CD4-positive, alpha-beta memory T cell (primary cell): ENCODE measurements at places on chromosomes 16 and 17.

DNA sequence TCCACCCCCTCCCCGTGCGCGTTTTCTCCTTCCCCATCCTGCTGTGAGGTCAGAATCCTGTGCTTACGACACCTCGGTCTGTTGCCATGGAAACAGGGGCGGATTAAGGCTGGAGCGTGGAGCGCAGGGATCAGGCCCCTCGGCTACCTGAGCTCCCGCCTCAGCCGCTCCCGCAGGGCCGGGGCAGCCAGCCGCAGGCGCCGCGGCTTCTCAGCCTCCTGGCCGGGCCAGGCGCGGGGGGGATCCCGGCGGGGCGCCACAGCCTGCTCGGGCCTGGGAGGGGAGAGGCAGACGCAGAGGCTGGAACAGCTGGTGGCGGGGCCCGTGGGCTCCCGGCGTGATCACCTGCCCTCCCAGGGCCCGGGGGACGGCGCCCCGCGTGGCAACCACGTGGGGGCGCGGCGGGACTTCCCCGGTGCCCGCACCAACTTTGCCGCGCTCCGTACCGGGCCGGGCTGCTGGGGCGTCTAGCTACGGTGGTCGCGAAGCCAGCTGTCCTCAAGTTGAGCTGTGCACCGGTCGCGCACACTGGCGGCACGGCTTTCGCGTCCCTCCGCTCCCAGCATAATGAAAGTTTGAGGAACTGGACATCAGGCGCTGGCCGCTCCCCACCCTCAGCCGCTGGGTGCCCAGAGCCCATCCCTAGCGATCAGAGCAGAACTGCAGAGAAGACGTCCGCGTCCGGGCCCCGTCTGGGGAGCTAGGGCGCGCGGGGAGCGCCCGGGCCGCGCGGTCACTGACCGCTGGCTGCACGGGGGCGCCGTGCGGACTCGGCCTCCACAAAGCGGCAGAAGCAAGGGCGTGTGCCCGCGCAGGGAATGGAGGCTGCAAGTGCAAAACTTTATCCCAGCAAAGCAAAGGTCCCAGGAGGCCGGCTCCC, 1.2 kb downstream of the RTN4RL1 start:
- DNase-seq, result peak; percentile 67

GRCh38 chr17:69692171-69692570, 277.7 kb downstream of the MAP2K6 start:
- no peak for DNase-seq

DNA sequence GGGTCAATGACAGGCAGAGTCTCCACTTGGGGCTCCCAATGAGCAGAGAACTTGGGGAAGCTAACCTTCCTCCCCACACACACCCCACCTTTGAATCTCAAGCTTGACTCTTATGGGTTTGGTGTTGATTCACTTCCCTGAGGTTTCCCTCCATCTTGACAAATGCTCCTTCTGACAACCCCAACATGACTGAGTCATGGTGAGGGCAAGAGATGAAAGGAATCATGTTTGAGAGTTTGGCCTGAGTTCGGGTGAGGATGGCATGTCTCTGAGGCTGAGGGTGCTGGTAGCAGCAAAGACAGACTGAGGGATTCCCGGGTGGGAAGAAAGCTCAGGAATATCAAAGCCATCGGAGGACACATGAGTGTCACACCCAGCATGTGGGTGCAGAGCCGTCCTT, 18.7 kb downstream of the KRT9 start:
- no peak for DNase-seq

DNA sequence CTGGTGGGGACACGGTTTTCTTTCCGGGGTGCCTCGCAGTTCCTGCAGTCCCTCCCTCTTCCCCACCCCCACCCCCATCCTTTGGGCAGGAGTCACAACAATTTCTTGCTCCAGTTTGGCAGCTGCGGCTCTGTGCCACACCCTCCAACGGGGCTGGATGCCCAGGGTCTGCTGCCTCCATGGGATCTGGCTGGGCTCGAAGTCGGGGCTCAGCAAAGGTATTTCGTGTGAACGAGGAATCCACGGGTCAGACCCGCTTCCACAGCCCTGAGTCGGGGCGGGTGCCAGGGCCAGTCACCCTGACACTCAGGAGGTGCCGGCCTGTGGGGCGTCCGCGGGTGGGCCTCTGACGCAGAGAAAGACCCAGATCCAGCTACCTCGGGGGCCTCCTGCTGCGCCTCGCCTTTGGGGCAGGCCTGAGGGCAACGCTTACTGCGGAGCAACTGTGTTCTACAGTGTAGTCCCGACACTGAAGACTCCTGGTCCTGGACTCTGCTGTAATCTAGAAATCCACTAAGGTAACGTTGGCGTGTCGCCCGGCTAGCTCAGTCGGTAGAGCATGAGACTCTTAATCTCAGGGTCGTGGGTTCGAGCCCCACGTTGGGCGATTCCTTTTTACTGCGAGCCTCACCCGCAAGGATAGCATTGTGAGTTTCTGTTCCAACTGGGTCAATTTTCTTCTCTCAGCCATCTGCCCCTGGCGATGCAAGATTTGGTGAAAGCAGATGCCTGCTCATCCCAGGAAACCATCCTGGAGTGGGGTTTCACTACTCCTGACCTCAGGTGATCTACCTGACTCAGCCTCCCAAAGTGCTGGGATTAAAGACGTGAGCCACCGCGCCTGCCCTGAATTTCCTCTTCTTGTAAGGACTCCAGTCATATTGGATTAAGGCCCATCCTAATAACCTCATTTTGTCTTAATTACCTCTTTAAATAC, 12.6 kb upstream of the OR1F1 start:
- DNase-seq, result no peak

DNA sequence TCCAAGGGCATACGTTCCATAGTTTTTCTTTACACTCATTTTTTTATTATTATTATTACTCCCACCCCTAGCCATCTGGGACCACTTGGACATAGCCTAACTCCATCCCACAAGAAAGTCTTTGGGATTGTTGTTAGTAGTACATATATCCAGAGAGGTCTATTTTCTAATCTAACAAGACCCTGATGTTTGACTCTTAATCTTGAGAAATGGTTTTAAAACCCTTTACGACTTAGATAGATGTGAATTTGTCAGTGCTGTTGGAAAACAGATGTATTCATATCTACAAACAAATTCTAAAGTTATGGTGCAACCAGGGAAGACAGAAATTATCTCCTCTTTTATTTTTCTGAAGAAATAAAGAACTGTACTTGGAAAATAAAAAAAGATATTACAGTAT, 197.8 kb downstream of the CDH11 start:
- no peak for DNase-seq

GRCh38 chr17:40303708-40304551, 5.0 kb upstream of the RARA start:
- DNase-seq, result no peak

DNA sequence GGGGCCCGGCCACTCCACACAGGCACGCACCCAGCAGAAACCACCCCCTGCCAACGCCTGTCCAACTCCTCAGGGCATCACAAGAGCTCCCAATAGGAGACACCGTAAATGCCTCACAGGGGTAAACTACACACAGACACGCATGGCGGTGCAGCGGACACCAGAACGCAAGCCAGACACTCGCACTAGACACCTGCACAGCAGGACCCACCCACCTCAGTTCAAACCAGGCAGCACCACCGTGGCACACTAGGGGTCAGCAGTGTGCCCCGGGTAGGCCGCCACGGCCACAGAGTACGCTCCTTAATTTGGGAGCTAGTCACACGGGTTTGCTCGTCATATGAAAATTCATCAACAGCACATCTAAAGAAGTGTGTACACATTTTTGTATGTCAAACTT, 3.4 kb downstream of the SLC38A10 start:
- DNase-seq, result peak; percentile 67

DNA sequence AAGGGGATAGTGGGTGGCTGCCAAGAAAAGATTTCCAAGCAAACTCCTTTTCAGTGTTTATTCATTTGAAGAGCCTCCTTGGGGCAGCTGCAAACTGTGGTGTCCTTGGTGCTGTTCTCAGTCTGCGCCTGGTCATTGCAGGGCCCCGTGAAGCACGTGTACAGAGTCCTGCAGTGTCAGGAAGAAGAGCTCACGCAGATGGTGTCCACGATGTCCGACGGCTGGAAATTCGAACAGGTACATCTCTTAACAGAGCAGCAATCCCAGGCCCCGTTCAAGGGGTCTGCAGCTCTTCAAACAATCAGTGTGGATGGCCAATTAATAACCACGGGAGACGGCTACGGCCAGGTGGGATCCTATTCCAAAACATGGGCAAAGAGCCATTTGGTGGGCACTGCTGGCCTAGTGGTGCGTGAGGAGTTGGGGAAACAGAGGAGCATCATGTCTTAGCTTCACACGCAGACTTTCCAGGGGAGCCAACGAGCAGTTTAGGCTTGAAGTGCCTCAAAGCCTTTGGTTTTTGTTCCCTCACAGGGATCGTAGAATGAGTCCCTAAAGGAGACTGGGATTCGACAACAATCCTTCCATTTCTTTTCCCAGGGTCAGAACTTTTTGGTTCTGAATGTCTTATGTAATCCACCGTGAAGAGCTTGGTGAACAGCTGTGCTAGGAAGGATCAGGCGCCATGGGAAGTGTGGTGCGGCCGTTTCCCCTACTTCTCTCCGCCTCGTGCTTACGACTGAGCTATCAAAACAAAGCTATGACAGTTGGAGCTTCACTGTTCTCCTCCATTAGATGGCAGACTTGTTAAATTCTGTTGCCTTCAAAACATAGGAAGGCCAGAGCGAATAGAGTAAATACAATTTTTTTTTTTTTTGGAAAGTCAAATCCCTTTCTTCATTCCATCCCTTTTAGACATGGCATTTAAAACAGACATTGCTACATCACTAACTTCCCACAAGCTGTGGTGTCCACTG, 12.6 kb downstream of the KCTD2 start:
- DNase-seq, result peak; percentile 20

GRCh38 chr17:32483451-32484019, 3.3 kb upstream of the CDK5R1 start:
- DNase-seq, result peak; percentile 57

GRCh38 chr16:75445298-75445697, 12.0 kb upstream of the CFDP1 start:
- no peak for DNase-seq

- no peak for DNase-seq
These were observed 791.4 kb upstream of the RBFOX1 start for GRCh38 chr16:6541267-6541666.

GRCh38 chr16:30525844-30526136, 576 bp downstream of the ZNF768 start:
- no peak for DNase-seq

GRCh38 chr17:36791942-36792475, 145.3 kb upstream of the LHX1 start:
- no peak for DNase-seq

- no peak for DNase-seq
These were observed 9.2 kb upstream of the TVP23A start for GRCh38 chr16:10827691-10828341.

GRCh38 chr17:13576661-13577526, 24.8 kb downstream of the HS3ST3A1 start:
- DNase-seq, result no peak

GRCh38 chr16:11615748-11616447, 29.2 kb upstream of the LITAF start:
- DNase-seq, result no peak

DNA sequence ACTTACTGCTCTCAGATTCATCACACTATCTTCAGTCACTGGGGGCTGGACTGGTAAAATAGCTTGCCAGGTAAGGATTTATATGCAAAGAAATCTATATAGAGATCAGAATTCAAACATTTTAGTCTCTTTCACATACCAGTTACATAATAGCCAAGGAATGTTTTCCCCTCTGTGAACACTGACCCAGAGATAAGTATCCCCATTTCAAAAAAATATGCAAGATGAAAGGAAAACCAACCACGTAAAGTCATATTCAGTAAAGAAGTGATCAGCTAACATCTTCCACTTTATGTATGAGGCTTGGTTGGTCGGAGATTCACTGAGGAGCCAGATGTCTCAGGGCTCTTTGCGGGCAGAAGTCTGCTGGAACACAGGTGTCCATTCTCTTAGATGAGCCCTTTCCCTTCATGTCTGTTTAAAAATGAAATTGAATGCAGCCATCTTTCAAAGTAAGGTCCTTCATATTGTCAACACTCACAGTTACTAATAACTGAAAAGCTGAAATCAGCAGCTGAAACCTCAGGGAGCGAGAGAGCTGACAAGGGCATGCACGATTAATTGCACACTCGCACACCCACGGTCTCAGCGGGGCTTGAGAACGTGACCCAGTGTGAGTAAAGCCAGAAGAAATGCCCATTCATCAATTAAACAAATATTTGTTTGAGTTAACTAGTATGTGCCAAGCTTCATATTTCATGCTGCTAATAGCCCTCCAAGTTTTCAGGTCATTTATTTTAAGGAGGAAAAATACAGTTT, 161.2 kb downstream of the MRTFB start:
- no peak for DNase-seq
